Progenitor cell of endocrine pancreas (in vitro differentiated cells): ENCODE measurements at places on chromosomes 11 and 22. TPM values are rescaled to one million over a fixed set of nuclear protein-coding genes. Genes with fewer than 3 reads are reported as not detected.

GRCh38 chr11:128575961-128576350 lies 11.4 kb downstream of the ETS1 start:
- DNase-seq, result no peak
- peaks cover 78% of the 10 kb centered on the region for H3K27me3 ChIP-seq
- no peak overlapping the region for H3K27ac ChIP-seq
- peaks cover 1% of the 10 kb centered on the region for H3K36me3 ChIP-seq

DNA sequence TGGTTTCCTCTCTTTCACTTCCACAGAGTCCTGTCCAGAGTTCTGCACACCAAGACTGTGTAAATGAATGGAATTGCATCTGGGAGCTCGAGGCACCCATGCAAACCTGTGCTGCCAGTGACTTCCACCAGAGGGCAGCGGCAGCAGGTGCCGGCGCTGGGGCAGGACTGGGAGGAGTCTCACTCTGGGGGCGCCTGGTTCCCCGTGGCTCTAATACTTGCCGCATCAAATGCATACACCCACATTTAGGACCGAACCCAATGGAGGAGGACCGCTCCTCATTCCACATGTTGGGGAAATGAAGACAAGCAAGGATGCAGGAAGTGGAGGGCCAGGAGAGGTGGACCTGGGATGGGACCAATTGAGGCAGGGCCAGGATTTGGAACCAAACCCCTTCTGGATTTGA lies 1.1 kb upstream of the CD6 start:
- DNase-seq, result peak; percentile 27
- peaks cover 7% of the 10 kb centered on the region for H3K27me3 ChIP-seq
- peaks cover 2% of the 10 kb centered on the region for H3K4me1 ChIP-seq
- H3K27ac ChIP-seq, result no peak overlapping the region
- H3K36me3 ChIP-seq, result no peaks in the 10 kb centered on the region

- no peak for DNase-seq
- no peaks in the 10 kb centered on the region for H3K36me3 ChIP-seq
- peaks cover 30% of the 10 kb centered on the region for H3K27me3 ChIP-seq
- H3K4me3 ChIP-seq, result no peak overlapping the region
- no peaks in the 10 kb centered on the region for H3K4me1 ChIP-seq
Observed at GRCh38 chr22:48097723-48098122, 1335.3 kb downstream of the TBC1D22A start.

The MMP12 gene
- total RNA-seq, result not detected in 2 replicates

The INS gene
- total RNA-seq, result 68.7 and 75.2 TPM in 2 replicates

The TECTA gene
- 2.0 and 2.3 TPM in 2 replicates for total RNA-seq

GRCh38 chr11:92911478-92911877 lies 58.0 kb upstream of the MTNR1B start:
- no peak for DNase-seq
- no peaks in the 10 kb centered on the region for H3K36me3 ChIP-seq
- no peak overlapping the region for H3K27ac ChIP-seq
- H3K4me1 ChIP-seq, result no peaks in the 10 kb centered on the region
- H3K27me3 ChIP-seq, result no peaks in the 10 kb centered on the region
- no peak overlapping the region for H3K4me3 ChIP-seq

- no peaks in the 10 kb centered on the region for H3K36me3 ChIP-seq
- H3K4me1 ChIP-seq, result peaks cover 24% of the 10 kb centered on the region
- H3K27me3 ChIP-seq, result no peaks in the 10 kb centered on the region
- no peak for DNase-seq
Observed at GRCh38 chr11:58998480-58999290, 59.4 kb downstream of the GLYATL1 start.
